ENCODE measurements at places on chromosomes 2 and 18.

GRCh38 chr2:176552501-176553135 lies 283.4 kb downstream of the MTX2 start:
- DNase-seq, result peak; percentile 92

DNA sequence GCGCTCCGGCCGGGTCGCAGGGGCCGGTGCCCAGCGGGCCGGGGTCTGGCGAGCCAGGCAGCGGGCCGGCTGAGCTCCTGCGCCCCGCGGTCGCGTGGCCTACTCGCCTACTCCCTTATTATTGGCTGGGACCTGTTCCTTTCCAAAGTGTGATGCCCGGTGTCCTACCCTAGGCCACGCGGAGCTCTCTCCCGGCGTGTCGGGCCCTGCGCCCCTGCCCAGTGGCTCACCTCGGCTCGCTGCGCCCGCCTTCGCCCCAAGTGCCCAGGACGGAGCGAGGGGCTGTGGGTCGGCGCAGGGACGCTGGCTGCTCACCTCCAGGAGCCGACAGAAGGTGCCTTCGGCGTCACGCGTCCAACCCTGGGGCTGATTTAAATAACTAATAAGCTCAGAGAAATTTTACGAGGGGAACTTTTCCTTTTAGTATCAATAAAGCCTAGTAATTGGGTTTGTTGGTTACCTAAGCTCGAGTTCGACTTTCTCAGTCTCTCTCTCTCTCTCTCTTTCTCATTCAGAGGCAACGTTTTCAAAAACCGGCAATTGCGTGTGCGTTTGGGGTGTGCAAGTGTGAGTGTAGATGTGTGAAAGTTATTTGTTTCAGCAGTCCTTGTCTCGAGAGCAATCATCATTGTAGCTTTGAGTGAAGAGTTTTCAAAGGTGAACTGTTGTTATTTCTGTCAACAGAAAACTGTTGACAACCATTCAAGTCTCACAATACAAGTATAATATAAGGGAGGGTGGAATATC lies 7.0 kb upstream of the SATB2 start:
- DNase-seq, result no peak

DNA sequence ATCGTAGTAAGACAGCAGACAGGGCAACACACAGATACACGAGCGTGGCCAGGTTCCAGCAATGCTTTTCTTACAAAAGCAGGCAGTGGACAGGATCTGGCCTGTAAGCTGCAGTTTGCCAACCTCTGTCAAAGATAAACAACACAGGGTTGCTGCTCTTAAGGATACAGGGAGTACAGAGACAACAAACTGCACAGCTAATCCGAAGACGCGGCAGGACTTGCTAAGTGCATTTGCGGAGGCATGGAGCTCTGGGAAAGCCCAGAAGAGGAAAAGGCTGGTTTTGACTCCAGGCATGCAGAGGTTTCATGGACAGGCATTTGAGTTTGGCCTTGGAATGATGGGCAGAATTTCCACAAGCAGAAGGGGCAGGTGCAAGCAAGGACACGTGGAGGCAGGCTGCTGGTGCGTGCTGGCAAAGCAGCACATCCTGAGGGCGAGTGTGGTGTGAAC lies 24.4 kb downstream of the SERTAD2 start:
- DNase-seq, result no peak

- DNase-seq, result peak; percentile 62
Observed at GRCh38 chr18:74597034-74597661, 522 bp upstream of the ZNF407 start.

GRCh38 chr2:15447381-15447780 lies 113.8 kb downstream of the NBAS start:
- no peak for DNase-seq

GRCh38 chr2:69494126-69494525 lies 56.9 kb upstream of the NFU1 start:
- DNase-seq, result no peak

GRCh38 chr18:32072321-32072720 lies 19.4 kb upstream of the RNF138 start:
- DNase-seq, result no peak

- DNase-seq, result no peak
Observed at GRCh38 chr2:43298500-43298899, 72.1 kb upstream of the ZFP36L2 start.

GRCh38 chr2:222305516-222306392 lies 7.0 kb upstream of the PAX3 start:
- DNase-seq, result no peak

DNA sequence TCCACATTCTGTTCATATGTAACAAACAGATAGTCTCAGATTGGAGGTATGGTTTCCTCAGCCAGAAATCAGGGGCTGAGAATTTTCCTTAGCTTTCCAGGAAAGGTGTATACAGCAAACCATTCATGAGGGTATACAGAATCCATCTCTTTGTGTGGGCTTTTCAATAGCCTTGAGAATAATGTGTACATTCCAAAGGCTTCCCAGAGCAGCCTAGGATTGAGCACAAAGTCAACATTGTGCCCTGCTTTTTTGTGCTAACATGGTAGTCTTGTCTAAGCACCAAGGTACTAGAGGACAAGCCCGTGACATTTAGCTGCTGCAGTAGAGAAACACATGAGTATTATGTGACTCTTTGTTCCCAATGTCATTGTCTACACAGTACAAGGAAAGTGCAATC lies 322.1 kb upstream of the TANK start:
- DNase-seq, result no peak

- DNase-seq, result no peak
Observed at GRCh38 chr2:128412181-128412871, 93.7 kb upstream of the HS6ST1 start.

- DNase-seq, result no peak
Observed at GRCh38 chr2:241381872-241382271, 25.8 kb downstream of the FARP2 start.

DNA sequence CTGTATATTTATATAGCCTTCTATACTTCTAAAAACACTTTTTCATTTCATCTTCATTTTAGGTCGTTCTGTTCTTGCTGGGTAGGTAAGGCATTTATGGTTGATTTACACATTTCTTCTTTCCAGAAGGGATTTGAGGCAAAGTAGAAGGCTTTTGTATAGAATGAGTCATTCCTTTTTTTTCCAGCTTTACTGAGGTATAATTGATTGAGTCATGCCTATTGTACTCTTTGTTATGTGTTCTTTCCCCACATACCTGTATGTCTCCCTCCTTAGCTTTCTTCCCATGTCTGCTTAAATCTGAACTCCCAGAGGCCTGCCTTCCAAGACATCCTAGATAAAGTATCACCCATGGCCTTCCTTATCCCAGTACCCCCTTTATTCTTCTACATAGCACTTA lies 4.8 kb upstream of the CDC42EP3 start:
- DNase-seq, result peak; percentile 54

DNA sequence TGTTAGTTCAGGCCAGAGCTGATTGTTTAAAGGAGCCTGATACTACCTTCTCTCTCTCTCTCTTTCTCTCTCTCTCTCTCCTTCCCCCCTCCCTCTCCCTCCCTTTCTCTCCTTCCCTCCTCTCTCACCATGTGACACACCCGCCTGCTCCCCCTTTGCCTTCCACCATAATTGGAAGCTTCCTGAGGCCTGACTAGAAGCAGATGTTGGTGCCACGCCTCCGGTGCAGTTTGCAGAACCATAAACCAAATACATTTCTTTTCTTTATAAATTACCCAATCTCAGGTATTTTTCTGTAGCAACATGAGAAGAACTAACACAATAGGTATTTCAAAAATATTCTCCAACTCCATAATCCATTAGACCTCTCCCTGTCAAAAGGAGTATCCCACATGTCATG lies 62.4 kb downstream of the ANKRD62 start:
- DNase-seq, result peak; percentile 21

DNA sequence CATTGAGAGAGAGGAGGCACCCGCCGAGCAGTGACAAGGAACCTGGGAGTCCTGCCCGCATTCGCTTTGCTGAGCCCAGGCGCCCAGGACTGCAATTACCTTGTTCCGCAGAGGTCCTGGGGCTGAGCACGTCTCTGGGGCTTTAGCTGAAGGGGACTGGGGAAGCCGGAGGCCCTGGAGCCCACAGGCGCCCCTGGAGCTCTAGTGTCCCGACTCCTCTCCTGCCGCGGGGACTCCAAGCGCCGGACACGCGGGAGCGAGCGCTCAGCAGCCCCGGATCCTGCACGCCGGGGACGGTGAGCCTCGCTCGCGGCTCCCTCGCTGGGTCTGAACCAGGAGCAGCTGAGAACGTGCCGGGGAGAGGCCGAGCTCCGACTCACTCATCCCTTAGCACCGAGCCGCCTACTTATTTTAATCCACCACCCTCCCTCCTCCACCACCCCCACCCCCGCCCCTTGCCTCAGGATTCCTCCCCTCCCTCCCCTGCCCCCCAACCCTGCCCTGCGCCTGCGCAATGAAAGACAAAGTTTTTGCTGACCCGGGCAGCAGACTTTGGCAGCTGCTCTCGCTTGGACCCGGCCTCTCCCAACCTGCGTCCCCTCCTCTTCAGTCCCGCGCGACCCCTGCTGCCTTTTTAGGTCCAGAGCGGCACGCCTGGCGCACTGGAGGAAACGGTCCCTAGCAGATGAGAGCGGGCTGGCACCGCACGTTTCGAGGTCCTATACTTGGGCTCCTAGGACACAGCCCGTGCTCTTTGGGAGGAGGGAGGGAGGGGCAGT lies at the start of gene OSR1:
TSS of gene OSR1 (minus strand) at position 382 of the 779 bp plus-strand sequence. CDS start 4,818 bp downstream, outside the sequence.
- peak; percentile 85 for DNase-seq

GRCh38 chr2:239596253-239596652 lies 195.4 kb upstream of the HDAC4 start:
- DNase-seq, result no peak

DNA sequence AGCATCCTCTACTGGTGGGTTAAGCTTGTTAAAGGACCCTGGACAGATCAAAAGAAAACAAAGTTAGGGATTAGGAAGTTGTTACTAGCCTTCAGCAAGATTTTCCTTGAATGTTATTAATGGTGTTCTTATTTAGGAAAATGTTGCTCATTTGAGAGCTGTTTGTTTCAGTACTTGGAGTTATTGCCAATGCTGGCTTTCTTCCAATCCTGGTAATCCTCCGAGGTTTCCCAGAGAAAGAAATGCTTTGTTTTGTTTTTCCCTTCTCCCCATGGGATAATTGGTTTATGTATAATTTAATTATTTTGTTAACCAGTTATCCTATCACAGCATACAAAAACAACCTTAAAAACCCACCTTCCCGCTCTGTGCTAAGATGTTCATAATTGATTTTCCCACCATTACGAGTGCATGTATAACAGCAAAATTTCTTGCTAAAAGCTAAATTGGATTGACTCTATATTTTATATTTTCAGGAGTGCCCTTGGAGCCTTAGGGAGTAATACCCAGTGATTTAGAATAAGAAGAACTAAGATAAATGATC lies 79.8 kb downstream of the MGAT5 start:
- peak; percentile 36 for DNase-seq

GRCh38 chr2:181573140-181573736 lies 83.7 kb downstream of the CERKL start:
- peak; percentile 57 for DNase-seq

DNA sequence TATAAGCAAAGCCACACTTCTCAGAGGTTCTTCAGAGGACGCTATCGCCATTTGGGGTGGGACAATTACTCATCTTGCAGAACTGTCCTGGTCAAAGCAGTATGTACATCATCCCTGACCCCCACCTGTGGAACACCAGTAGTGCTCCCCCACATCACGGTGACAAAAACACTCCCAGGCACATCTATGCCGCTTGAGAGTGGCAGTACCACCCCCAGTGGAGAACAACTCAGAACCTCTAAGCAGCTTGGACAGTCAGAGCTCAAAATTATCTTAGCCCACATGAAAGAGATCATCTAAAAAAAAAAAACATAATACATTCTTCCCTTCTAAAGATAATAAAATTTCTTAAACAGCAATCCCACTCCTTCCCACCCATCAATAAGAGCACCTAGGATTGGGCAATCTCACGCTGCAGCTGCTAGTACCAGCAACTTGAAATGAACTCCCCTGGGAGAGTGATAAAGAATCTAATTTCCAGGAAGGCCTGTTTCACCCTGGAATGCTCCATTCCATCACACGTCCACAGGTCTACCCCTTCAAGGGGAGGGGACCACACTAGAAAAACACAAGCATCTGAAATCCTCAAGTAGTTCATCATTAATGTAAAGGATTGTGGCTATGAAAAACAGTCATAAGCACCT lies 31.7 kb downstream of the LRP2 start:
- DNase-seq, result no peak

DNA sequence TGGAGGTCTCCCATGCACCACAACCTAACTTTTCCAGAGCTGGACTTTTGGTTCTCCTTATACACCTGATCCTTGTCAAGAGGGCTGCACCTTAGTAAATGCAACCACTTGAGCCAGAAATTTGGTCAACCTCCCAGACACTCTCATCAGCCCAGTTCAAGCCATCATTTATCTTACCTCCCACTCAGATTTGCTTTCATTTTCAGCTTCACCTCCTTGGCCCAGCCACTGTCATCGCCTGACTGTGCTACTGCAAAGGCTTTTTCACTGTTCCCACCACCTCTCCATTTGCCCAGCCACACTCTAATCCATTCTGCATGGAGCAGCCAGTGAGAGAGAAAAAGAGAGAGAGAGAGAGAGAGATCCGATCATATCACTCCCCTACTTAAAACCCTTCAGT lies 112.4 kb upstream of the DDX18 start:
- no peak for DNase-seq

- DNase-seq, result no peak
Observed at GRCh38 chr2:19224011-19224410, 134.4 kb downstream of the OSR1 start.

DNA sequence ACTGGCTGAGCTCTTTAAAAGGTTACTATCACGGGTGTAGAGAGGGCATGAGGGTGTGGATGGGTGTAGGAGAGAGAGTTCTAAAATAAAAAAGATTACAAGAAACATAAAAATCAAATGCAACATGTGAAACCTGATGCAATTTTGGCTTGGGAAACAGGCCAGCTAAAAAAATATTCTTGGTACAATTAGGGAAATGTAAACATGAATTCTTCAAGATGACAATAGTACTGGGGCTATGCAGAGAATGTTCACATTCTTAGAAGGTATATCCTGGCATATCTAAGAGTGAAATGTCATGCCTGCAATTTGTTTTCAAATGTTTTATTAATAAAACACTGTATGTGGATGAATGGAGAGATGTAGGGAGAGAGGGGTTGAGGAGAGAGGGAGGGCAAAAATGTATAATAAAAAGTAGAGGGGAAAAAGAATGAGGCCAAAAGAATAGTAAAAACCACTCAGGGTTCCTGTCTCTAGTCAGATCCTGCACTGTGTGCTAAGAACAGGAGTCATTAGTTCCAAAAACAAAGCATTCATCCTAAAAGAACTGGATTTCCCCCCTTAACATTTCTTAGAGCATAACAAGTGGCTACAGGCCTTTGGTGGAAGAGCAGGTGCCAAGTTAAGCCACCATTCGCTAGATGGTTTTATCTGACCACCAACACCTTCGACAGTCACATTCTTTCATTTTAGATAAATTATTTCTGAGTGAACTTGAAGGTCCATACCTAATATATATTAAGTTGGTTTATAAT lies 77.3 kb downstream of the LPIN2 start:
- peak; percentile 18 for DNase-seq

GRCh38 chr2:228268301-228268700 lies 86.8 kb upstream of the SPHKAP start:
- DNase-seq, result no peak

Measured in fibroblast of mammary gland (primary cell).